ENCODE measurements at places on chromosomes 13 and 19. TPM values are rescaled to one million over a fixed set of nuclear protein-coding genes. Genes with fewer than 3 reads are reported as not detected.

DNA sequence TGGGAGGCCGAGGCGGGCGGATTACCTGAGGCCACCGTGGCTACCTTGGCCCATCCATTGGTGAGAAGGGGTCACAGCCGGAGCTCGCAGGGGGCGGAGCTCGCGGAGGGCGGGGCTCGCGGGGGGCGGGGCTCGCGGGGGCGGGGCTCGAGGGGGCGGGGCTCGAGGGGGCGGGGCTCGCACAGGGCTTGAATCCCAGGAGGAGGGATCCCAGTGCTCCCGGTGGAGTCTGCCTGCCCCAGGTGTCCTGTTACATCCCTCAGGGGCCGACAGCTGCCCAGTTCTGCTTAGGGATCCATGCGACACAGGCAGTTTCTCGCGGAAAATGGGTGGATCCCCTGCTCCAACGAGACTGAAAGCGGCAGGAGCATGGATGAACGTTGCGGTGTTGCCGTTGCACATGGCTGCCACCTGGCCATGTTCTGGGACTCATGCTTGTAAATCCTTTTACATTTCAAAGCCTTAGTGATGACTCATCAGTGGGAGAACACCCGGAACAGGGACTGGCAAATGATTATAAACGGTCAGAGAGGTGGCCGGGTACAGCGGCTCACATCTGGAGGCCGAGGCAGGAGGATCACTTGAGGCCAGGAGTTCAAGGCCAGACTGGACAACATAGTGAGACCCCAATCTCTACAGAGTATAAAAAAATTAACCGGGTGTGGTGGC, 25.1 kb downstream of the TMPRSS9 start:
- H3K27me3 ChIP-seq: peaks cover 6% of the 10 kb centered on the region
- H3K27ac ChIP-seq: no peak overlapping the region
- peak; percentile 95 for DNase-seq

DNA sequence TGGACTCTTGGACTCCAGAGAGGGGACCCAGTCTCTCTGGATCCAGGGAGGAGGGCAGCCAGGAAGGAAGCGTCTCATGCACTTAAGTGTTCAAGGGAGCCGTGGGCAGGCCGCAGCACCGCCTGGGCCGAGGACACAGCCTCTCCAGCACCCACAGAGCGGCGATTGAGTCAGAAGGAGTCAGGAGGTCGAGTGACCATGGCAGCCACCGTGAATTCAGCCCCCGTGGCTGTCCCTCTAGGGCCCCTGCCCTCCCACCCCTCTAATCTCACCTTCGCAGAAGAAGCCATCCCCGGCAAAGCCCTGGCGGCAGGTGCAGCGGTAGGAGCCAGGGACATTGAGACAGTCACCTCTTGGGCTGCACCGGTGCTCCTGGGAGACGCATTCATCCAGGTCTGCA, 38.0 kb downstream of the FBN3 start:
- no peak overlapping the region for H3K27ac ChIP-seq
- H3K36me3 ChIP-seq: no peaks in the 10 kb centered on the region
- peak; percentile 62 for DNase-seq
- no peaks in the 10 kb centered on the region for H3K4me1 ChIP-seq
- no peak overlapping the region for H3K4me3 ChIP-seq

DNA sequence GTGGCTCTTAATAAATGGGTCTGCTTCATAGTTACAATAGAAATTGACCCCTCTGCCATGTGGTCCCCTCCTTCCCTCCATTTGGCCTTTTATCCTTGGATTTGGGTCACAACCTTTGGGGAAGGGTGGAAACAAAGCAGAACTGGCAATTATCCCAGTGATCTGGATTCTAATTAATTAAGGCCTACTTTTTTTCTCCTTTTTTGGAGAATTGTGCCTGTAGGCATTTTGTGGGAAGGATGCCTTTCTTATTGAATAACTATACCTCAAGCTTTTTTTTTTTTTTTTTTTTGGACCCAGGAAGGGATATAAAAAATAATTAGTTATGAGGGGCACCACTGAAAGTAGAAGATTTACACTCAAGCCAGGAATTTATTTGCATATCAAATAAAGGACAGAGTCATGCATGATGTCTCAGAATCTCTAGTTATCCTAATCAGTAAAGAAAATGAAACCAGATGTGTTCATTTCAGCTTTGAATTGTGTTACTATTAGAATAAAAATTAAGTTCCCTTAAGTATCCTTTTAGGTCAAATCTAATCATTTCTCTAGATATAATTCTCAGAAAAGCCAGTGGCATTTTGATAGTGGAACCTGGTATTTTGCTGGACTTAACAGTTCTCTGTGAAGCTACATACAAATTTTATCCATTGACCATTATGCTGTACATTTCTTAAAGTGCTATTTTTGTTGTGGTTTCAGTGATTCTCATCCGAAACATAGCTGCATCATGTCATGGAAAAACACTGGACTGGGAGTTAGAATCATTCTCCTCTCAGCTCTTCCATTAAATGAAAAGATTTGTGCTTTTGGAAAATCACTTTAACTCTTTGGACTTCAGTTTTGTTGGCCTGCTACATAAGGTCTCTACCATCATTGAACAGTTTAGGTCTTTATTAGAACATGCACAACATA, 129.3 kb downstream of the KCNRG start:
- H3K27ac ChIP-seq: peak overlapping the region; percentile 27
- no peak for DNase-seq
- no peaks in the 10 kb centered on the region for H3K36me3 ChIP-seq
- no peak overlapping the region for H3K4me3 ChIP-seq
- no peaks in the 10 kb centered on the region for H3K27me3 ChIP-seq

DNA sequence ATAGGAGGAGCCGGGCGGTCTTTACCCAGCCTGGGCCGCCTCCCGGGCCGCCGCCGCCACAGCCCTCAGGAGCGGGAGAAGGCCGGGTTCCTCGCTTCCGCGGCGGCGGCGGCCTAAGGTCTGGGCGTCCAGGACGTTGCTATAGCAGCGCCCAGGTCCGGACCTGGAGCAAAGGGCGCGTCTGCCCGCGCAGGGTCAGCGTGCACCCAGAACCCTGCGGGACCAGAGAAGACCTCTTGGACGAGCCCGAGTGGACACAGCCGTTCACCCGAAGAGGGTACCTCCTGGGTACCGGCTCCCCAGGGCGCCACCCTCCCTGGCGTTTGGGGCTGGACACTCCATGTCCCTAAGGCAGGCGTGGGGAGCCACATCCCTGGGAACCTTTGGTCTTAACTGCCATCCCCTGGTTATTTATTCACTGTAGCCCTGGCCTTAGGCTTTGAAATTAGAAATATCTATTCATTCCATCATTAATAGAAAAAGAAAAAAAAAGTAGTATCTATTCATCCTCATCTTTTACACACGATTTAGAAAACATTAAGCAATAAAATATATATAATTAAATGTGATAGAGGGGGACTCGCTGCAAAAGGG, 2.4 kb downstream of the DZIP1 start:
- H3K4me3 ChIP-seq: peak overlapping the region; percentile 76
- H3K27me3 ChIP-seq: no peaks in the 10 kb centered on the region
- H3K27ac ChIP-seq: no peak overlapping the region
- peak; percentile 92 for DNase-seq

Gene ZNF208
- 1.2 TPM for total RNA-seq

Gene ZMYM2
- 66.6 TPM for total RNA-seq

Data from osteoblast (primary cell).